ENCODE measurements at places on chromosomes 6 and 20.
A peak's percentile ranks its signal among the peaks of the same experiment; 100 is the strongest.

DNA sequence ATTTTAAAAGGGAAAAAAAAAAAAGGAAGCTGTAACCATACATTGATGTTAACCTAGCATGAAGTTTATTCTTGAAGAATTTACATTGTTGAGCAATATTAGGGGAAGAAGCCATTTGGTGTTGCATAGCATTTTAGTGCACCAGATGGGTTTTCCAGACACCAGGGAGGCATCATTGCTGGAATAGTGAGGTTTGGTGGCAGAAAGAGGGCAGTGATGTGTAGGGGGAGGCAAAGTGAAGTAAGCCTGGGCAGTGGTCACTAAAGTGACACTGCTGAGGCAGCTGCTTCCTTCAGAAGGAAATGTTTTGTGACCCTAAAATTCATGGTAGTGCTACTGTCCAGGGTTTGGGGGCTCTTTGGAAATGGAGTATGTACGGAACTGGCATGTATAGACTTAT is 2.6 kb downstream of the TOMM6 start:
- no peak for ATAC-seq

DNA sequence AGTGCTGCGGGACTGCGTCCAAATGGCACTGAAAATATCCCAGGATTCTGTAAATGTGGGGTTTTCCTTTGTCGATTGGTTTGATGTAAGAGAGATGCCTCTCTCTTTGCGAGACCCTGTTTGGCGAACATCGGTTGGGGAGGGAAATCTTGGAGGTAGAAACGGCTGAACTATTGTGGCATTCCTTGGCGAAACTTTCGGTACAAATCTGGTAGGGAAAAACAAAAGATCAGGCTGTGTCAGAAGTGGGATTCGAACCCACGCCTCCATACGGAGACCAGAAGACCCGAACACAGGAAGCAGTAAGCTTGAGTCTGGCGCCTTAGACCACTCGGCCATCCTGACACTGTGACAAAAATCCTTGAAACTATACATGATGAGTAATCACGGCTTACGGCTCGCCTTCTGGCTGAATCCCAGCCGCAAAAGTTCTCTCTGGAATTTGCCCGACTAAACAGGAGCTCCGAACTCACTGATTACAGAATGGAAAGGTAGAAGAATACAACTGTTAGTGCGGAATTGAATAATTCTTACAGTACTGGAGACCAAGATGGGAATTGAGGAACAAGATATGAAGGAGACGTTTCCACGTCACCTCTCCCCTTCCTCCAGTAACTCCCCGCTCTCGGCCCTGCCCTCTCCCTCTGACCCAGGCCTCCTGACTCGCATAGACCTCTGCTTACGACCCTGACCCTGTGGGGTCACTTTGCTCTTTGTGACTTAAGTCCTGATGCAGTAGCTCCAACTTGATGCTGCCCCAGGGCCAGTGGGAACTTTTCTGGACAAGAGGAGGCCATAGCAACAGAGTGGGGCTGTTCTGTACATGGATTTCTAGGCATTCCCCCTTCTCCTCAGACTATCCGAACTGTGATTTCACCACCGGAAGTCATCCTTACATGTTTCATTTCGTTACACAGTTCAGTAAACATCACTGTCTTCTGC is 132.8 kb upstream of the ZNF184 start:
- ATAC-seq: peak; percentile 77

DNA sequence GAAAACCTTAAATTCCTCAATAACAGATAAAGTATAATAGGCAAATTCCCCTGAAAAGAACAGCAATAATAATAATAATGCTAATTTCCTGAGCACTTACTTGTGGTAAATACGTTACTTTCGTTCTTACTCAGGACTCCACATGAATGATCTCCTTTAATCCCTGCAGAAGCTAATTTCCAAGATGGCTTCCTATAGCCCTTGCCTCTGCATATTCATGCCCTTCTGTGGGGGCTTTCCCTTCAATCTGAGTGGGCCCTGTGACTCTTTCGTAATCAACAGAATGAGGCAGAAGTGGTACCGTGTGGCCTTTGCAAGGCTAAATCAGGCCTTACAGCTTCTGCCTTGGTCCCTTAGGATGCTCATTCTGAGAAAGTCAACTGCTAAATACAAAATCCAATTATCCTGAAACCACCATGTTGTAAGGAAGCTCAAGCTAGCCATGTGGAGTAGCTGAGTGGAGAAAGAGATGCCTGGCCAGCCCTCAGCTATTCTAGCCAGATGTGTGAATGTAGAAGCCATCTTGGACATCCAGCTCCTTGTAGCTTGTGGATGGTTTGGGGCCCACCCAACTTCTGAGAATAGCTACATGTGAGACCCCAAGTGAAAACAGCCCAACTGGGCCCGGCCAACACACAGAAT is 50.5 kb downstream of the MCUR1 start:
- no peak for ATAC-seq

DNA sequence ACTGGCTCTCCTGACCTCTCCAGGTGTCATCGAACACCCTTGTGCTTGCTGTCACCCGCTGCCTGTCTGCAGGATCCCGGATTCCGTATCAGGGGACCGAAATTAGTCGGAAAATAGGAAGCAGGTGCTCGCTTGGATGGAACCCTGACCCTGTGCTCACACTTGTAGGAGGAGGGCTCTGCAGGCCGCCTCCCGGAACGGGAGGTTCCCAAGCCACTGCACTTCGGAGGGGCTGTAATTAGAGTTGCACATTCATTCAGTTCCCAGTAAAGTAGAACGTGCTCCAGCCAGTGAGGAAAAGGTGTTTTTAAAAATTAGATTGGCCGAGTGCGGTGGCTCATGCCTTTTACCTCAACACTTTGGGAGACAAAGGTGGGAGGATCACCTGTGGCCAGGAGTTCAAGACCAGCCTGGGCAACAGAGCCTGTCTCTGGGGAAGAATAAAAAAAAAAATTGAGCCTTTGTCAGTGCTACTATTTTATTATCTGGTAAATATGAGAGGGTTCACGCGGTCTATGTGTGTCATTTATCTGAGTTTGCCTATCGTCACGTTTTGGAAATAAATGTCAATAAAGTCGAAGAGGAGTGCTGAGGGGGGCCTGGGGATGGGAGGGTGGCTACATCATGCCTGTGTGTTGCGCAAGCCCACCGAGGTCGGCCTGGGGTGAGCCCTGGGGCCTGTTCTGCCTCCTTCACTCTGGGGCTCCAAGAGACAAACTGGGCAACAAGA is 1.5 kb upstream of the GMEB2 start:
- ATAC-seq: peak; percentile 88

GRCh38 chr6:7954477-7955200 is 44.1 kb upstream of the TXNDC5 start:
- ATAC-seq: peak; percentile 26

DNA sequence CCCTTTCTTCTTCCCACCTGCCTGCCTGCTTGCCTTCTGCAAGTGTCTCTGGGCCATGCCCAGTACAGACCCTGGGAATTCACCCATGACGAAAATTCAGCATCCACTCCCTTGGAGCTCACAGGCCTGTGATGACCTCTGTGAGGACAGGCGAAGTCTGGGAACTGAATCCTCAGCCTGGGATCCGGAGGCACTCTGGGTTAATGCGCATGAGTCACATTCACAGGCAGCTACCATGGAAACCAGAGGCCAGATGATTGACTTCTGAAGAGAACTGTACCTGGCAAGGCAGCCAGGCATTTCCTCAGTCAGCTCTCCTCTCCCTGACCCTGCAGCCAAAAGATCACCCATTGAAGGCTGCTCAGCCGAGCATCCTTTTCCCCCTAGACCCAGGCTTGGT is 41.0 kb downstream of the SLC9A8 start:
- peak; percentile 96 for ATAC-seq

DNA sequence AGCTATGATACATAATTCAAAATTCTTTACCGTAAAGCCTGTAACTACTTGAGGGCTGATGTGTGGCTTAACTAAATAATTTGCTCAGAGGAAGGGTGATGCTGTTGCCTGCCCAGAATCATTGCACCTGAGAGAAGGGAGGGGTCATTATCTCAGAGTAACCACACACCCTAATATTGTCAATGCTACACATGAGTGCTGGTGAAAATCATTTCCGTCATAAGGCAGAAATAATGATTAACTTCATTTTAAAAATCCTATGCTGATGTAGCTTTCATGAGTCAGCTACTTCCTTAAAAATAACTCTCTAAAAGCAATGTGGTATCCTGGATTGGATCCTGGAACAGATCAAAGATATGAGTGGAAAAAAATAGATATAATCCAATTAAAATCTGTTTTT is 146.4 kb upstream of the FAM83B start:
- ATAC-seq: no peak

DNA sequence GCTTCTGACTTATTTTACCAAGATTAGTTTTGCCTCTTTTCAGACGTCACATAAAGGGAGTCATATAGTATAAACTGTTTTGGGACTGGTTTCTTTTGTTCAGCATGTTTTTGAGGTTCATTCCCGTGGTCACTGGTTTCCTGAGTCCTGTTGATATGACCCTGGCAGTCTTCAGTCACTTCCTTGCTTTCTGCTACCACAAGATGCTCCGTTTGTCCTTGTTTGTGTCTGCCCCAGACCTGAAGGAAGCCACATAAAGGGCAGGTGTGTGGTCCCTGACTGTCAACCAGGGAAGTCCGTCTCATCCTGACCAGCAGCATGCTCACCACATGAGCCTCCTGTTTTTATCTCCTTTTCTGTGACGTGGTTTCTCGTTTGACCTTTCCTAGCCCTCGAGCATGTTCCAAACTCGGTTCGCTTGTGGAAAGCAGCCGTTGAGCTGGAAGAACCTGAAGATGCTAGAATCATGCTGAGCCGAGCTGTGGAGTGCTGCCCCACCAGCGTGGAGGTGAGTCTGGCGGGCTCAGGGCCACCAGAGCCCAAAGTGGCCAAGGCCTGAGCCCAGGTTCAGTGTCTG is 26.1 kb upstream of the C20orf204 start:
- ATAC-seq: no peak

GRCh38 chr6:168369786-168370185 is 50.2 kb upstream of the DACT2 start:
- ATAC-seq: no peak

DNA sequence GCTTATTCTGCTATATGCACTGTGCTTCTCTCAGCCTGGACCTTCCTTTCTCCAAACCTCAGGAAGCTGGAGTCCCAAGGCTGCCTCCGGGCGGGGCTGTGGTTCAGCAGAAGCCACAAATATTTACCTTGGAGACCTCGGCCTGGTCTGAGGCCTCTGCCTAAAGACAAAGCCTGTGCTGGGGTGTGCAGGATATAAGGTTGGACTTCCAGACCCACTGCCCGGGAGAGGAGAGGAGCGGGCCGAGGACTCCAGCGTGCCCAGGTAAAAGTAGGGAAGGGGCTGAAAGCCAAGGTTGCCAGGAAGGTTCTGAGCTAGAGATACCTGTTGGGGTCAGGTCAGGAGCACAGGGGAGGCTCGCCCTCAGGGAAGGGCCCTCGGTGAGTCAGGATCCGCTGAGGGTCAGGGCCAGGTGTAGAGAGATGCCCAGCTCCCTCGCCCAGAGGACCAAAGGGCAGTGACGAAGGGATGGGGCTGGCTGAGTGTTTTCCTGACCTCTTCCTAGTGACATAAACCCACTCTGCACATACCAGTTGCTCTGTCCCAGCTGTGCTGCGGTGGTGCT is at the start of gene BPIFB1:
Gene BPIFB1 (plus strand): TSS at position 224 of the 565 bp plus-strand sequence. CDS start 2,860 bp downstream, outside the sequence.
- ATAC-seq: no peak

- ATAC-seq: no peak
Observed at GRCh38 chr6:41536795-41537758, 9.1 kb upstream of the FOXP4 start.

DNA sequence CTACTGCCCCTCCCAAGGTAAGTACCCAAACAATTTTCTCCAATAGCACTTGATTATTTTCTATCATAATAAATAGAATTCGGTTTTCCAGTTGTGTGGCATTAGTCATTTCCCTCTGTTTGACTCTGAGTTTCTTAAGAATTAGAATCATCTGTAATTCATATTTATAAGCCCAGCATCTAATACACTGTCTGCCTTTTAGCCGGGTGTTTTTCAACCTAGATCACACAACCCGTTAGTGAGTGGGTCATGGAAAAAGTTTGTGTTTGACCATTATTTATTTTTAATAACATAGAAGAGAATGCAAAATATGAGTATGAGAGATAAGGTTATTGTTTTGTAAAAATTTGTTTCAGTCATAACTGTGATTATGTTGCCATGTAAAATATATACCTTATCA is 701.6 kb downstream of the RFPL4B start:
- ATAC-seq: no peak

DNA sequence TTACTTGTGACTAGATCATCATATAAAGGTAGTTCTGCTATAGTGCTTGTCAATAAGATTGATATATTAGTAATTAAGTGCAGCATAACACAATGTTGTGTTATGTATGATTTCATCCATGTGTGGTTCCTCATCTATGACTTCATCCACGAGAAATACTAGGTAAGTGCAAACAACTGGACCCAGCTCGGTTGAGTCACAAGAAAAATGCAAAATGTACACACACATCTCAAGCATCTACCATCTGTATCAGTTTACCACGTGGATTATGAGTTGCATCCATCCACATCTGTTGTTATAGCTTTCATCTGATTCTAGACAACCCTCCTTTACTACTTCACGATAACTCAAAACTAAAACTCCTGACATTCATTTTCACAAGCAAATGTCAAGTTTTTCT is 517.0 kb upstream of the CITED2 start:
- no peak for ATAC-seq

DNA sequence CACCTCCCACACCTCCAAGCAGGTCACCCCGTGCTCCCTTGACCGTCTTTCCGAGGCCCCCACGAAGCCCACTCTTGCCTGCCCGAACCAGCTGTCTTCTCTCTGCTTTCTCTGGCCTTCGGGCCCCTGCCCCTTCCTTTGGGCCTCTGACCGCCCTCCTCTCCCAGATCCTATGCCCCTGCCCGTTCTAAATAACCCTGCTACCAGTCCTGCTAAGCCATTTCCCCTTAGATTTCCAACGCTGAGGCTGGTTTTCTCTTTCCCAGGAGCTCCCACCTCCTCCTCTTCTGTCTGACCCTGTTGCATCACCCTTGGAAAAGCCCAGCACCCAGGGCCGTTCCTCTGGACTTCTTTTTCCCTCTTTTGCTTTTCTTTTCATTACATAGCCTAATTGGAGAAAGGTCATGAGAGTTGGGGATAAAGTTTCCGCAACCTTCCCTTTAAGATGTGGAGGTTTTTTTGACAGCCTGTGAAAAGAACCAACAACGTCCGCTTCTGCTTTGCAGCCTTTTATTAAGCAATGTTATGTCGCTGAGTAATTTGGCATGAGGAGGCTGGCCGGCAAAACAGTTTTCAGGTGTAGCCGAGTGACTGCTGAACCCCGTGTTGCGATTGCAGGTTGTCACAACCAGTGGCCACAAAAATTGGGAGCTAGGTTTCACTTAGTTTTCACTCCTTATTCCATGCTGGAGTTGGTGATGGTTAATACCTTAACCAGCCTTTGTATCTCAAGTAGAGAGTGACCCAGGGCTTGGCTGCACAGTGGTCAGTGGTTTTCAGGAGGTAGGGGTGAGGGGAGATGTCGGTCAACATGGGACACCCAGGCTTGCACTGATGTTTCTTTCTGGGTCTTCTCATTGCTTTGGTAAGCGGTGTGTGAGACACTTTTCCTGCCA is 970 bp downstream of the BLTP3A start:
- peak; percentile 53 for ATAC-seq

DNA sequence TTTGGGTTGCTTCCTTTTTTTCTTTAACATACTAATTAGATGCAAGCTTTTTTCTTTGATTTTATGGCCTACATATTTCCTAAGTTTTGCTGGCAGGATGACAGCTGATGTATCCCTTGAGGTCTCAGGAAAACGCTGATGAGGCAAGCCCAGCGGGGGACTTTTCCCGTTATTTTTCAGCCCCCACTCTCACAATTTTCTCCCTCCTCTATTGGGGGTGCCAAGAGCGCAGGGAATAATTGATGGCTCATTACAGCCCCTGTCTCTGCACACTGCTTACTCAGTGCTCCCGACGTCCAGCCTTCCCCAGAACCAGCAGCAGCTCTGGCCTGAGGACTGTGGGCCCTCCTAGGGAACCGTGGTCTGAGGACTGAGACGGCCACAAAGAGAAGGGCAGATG is 38.6 kb upstream of the VSTM2L start:
- ATAC-seq: no peak

GRCh38 chr6:116011520-116011919 is 49.2 kb downstream of the FRK start:
- no peak for ATAC-seq

Measured in SK-N-SH treated with all-trans-retinoic acid at 6 μM for 48 hours (cell line).